ENCODE measurements at places on chromosomes 3 and 15. TPM values are rescaled to one million over a fixed set of nuclear protein-coding genes. Genes with fewer than 3 reads are reported as not detected.

GRCh38 chr15:98164571-98164970 lies 204.1 kb downstream of the ARRDC4 start:
- no peak for DNase-seq

DNA sequence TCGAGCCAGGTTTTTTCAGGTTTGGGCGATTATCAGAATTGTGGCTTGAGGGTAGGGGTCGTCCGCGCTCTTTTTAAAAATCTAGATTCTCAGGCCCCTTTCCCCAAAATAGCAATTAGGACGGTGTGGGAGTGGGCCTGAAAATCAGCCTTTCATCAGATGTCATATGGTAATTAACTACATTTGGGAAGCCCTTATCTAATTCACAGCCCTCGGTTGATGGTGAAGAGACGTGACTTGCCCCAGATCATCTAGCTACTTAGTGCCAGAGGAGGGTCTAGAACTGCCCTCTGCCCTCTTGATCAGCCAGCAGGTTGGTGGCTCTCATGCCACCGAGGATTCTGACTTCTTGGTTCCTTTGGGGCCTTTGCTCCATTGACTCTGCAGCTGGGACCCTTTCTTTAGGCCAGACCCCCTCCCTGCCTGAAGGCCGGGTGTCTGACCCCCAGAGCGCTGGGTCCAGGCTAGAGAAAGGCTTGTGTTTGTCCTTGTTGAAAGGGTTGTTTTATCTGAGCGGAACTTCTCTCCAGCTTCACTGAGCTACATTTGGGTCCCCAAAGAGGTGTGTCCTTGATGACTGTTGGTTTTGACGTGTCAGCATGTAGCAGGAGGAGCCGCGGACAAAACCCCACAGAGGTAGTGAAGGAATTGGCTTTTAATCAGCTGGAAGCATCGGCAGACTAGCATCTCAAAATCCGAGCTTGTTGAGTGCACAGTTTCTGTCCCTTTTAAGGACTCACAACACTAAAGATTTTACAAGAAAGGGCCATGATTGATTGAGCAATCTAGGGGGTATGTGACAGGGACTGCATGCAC lies 857 bp downstream of the AEN start:
- peak; percentile 32 for DNase-seq

DNA sequence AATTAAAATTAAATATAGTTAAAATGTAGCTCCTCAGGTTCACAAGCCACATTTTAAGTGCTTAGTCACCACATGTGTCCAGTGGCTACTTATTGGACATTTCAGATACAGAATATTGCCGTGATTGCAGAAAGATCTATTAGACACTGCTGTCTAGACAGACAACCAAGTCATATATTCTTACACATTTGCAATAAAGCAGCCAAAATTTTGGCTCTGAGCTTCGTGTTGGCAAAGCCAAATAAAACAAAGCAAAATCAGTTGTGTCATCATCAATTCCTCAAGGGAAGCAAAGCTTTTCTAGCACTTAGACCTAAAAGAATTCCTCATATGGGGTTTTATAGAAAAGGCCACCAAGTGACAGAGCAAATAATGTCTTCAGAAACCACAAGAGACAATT lies 193.1 kb upstream of the LPP start:
- no peak for DNase-seq

- peak; percentile 76 for DNase-seq
Observed at GRCh38 chr3:195219351-195220230, 51.4 kb downstream of the XXYLT1 start.

GRCh38 chr3:71725271-71725991 lies at the start of gene EIF4E3:
Gene EIF4E3 (minus strand): TSS chr3:71725402. CDS start chr3:71725367, 35 bp downstream.
- peak; percentile 22 for DNase-seq

- no peak for DNase-seq
Observed at GRCh38 chr3:121943431-121943830, 49.2 kb downstream of the SLC15A2 start.

DNA sequence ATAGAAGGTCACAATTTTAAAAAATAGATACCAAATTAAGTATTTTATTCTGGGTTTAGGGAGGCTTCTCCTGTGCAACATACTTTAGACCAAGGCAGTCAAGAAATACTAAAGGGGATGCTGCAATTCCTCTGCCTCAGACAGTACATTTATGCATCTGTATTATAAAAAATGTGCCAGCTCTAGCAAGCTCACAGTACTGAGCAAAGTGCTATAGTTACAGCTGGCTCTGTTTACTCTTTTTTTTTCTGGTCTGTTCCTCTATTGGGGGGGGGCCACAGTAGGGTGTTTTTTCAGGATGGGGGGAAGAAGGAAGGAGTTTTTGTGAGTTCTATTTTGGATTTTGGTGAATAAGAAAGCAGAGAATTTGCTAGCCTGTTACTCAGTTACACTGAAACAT lies 185.0 kb downstream of the TIGIT start:
- DNase-seq = no peak

GRCh38 chr3:187966096-187966495 lies 187.9 kb upstream of the LPP start:
- DNase-seq = no peak

DNA sequence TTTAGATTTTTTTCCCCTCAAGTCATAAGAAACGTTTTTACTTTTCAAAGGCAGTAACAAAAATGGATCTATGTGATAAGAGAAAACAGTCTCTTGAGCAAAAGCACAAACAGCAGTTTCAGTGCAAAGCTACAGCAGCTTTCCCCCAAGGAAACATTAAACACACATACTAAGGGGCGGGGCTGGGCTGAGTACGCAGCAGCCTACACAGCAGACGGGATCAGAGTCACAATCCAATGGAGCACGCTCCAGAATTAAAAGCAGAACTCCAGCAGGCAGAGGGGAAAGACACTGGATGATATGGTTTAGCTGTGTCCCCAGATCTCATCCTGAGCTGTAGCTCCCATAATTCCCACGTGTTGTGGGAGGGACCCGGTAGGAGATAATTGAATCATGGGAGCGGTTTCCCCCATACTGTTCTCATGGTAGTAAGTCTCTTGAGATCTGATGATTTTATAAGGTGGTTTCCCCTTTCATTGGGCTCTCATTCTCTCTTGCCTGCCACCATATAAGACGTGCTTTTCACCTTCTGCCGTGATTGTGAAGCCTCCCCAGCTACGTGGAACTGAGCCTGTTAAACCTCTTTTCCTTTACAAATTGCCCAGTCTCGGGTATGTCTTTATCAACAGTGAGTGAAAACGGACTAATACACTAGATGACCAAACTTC lies 116.2 kb upstream of the SLCO3A1 start:
- peak; percentile 31 for DNase-seq

GRCh38 chr15:31897746-31898145 lies 132.6 kb upstream of the CHRNA7 start:
- no peak for DNase-seq

- DNase-seq = no peak
Observed at GRCh38 chr15:77582763-77583162, 49.9 kb downstream of the LINGO1 start.

- DNase-seq = peak; percentile 12
Observed at GRCh38 chr3:185959609-185960521, 22.1 kb upstream of the TRA2B start.

DNA sequence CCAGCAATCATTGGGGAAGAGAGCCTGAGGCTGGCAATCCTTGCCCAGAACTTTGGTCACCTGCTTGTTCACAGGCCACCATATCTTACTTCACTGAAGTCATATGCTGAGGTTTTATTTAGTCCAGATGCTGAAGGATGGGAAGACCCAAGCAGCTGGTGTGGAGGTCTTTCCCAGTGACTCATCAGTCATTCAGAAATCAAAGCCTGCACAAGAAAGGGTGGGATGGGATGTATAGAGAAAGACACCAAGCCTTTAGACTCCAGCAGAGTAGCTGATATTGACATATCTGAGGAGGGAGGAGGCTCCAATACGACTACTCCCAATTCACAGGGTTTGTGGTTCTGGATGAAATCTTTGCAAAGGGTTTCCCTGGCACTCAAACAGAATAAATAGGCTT lies 13.0 kb upstream of the PHLDB2 start:
- DNase-seq = no peak

- no peak for DNase-seq
Observed at GRCh38 chr3:10223676-10224639, 24.3 kb upstream of the TATDN2 start.

- DNase-seq = no peak
Observed at GRCh38 chr15:70765504-70766281, 2.3 kb upstream of the UACA start.

- DNase-seq = no peak
Observed at GRCh38 chr3:122092460-122093165, 37.5 kb downstream of the CD86 start.

GRCh38 chr3:144636833-144637232 lies 665.2 kb downstream of the DIPK2A start:
- DNase-seq = peak; percentile 22

SPINK8 gene
- total RNA-seq = not detected

SCN11A gene
- total RNA-seq = 2.2 TPM

KIF15 gene
- 5.3 TPM for total RNA-seq

CLDN1 gene
- total RNA-seq = 14.0 TPM

EFL1 gene
- 12.5 TPM for total RNA-seq

TM4SF4 gene
- 2.6 TPM for total RNA-seq

CD200 gene
- total RNA-seq = 13.2 TPM

GOLGA6B gene
- total RNA-seq = not detected

LRRC31 gene
- total RNA-seq = not detected

CDV3 gene
- 189 TPM for total RNA-seq

GOLGA8M gene
- 1.9 TPM for total RNA-seq

CADM2 gene
- 3.4 TPM for total RNA-seq

RYK gene
- total RNA-seq = 106 TPM
